ENCODE measurements at places on chromosomes 4 and X.

DNA sequence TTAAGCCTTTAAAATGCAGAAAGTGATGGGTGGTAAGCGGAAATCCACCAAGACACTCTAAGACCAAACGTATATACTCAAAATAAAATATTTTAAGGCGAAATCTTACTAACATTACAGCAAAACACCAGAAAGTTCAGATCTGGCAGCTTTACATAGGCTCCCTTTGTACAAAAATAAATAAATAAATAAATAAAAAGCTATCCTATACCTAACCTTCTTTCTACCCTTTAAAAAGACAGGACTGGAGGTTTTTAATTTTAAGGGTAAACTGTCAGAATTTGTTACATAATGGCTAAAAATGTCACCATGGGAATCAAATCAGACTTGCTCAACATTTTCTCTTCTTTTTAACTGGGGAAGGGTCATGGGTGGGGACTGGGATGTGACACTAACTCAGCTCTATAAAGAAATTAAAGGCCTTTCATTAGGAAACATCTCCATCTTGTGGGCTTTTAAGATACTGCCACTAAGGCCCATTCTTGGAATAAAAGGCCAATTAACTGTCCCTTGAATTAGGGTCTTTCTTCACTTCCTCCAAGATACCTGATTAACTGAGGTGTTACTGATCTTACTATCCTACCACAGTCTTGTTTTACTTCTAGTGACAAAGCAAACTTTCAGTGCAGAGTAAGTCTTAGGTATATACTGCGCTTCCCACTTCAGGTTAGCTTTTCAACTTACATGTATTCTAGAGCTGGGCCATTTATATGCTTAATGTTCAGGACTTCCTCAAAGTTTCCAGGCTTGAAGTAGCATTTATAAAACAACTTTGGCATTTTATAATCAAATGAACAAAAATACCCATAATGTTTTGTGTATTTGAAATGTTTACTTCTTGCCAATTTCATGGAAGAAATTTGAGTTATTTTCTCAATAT is 13.3 kb downstream of the HNRNPD start:
- no peak for DNase-seq

GRCh38 chr4:74619931-74620702 is 174.2 kb downstream of the BTC start:
- DNase-seq, result no peak

GRCh38 chr4:108210989-108211835 is 42.5 kb upstream of the LEF1 start:
- no peak for DNase-seq

DNA sequence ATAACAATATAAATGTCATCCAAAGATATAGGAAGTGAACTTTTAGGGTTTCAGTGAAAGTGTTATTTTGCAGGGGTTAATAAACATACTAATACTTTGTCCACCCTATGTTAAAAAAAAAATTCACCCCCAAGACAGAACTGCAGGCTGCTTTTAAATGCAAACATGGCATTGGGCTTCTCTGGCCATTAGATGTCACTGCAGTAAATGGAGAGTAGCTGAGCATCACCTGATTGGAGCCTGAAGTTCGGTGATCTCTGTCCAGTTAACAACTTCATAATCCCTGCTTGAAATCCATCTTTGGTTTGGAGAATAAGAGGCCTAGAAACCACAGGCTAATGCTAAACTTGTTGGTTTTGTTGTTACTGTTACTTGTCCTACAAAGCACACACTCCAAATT is 18.7 kb downstream of the SLC25A43 start:
- DNase-seq, result no peak
